Upper lobe of right lung (tissue), 1 donor: ENCODE measurements at places on chromosomes 16 and 17.
A peak's percentile ranks its signal among the peaks of the same experiment; 100 is the strongest.

- no peak for DNase-seq
- no peaks in the 10 kb centered on the region for H3K36me3 ChIP-seq
- H3K27ac ChIP-seq: no peak overlapping the region
- no peak overlapping the region for H3K4me3 ChIP-seq
- no peaks in the 10 kb centered on the region for H3K27me3 ChIP-seq
Measured at GRCh38 chr16:77223184-77223583, 24.0 kb downstream of the SYCE1L start.

- H3K36me3 ChIP-seq: no peaks in the 10 kb centered on the region
- peaks cover 28% of the 10 kb centered on the region for H3K27me3 ChIP-seq
- H3K27ac ChIP-seq: no peak overlapping the region
- no peaks in the 10 kb centered on the region for H3K4me1 ChIP-seq
- no peak overlapping the region for H3K4me3 ChIP-seq
Measured at GRCh38 chr16:1026784-1027500, 45.4 kb downstream of the SOX8 start.

DNA sequence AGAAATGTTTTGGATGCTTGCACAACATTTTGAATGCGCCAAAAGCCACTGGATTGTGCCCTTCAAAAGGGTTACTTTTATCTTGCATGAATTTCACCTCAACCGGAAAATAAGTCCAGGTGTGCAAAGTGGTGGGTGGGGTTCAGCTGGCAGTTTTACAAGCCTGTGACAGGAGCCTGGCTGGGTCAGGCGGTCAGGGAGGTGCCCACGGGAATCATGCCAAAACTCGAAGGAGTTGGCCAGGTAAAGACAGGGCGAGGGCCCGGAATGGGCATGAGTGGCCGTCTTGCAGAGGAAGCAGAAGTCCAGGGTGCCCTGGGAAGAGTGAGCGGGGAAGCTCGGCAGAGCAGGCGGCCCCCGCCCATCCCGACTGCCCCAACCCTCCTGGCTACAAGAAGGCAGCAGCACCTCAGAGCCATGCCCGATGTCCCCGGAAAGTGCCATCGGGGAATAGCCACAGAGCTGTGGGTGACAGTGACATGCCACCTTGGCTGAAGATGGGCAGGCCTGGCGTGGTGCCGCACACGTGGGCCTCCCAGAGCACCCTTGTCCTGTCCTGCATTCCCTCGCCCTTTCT lies 19.1 kb upstream of the CACNG1 start:
- peak; percentile 74 for DNase-seq
- H3K27me3 ChIP-seq: no peaks in the 10 kb centered on the region
- H3K27ac ChIP-seq: no peak overlapping the region
- H3K36me3 ChIP-seq: no peaks in the 10 kb centered on the region

- no peaks in the 10 kb centered on the region for H3K36me3 ChIP-seq
- H3K27me3 ChIP-seq: no peaks in the 10 kb centered on the region
- DNase-seq: peak; percentile 63
- no peaks in the 10 kb centered on the region for H3K4me1 ChIP-seq
Measured at GRCh38 chr16:86018487-86018886, 119.5 kb downstream of the IRF8 start.

GRCh38 chr17:64774888-64775540 lies 112.9 kb upstream of the SMURF2 start:
- peaks cover 47% of the 10 kb centered on the region for H3K4me1 ChIP-seq
- no peak for DNase-seq
- H3K36me3 ChIP-seq: peaks cover 11% of the 10 kb centered on the region
- H3K27me3 ChIP-seq: no peaks in the 10 kb centered on the region
- H3K27ac ChIP-seq: no peak overlapping the region

DNA sequence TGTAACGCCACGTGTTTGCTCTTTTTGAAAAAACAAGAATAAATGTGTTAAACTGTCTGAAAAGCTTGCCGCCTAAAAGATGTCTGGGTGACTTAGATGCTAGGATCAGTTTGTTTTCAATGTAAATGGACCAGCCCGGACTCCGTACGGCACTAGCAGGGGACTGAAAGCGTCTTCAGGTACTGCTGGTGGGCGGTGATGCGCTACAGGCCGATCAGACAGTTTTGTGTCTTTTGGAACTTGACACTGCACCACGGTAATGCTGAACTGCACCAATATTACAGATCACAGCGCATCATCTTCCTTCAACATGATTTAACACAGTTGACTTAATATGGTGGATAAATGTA lies 727 bp upstream of the MBTPS1 start:
- peak overlapping the region; percentile 71 for H3K4me3 ChIP-seq
- H3K27ac ChIP-seq: peak overlapping the region; percentile 83
- no peaks in the 10 kb centered on the region for H3K27me3 ChIP-seq
- no peak for DNase-seq
- peaks cover under 1% of the 10 kb centered on the region for H3K36me3 ChIP-seq

- H3K36me3 ChIP-seq: no peaks in the 10 kb centered on the region
- DNase-seq: no peak
- H3K4me1 ChIP-seq: no peaks in the 10 kb centered on the region
- no peak overlapping the region for H3K27ac ChIP-seq
Measured at GRCh38 chr17:7128160-7128559, 13.5 kb upstream of the ASGR2 start.

DNA sequence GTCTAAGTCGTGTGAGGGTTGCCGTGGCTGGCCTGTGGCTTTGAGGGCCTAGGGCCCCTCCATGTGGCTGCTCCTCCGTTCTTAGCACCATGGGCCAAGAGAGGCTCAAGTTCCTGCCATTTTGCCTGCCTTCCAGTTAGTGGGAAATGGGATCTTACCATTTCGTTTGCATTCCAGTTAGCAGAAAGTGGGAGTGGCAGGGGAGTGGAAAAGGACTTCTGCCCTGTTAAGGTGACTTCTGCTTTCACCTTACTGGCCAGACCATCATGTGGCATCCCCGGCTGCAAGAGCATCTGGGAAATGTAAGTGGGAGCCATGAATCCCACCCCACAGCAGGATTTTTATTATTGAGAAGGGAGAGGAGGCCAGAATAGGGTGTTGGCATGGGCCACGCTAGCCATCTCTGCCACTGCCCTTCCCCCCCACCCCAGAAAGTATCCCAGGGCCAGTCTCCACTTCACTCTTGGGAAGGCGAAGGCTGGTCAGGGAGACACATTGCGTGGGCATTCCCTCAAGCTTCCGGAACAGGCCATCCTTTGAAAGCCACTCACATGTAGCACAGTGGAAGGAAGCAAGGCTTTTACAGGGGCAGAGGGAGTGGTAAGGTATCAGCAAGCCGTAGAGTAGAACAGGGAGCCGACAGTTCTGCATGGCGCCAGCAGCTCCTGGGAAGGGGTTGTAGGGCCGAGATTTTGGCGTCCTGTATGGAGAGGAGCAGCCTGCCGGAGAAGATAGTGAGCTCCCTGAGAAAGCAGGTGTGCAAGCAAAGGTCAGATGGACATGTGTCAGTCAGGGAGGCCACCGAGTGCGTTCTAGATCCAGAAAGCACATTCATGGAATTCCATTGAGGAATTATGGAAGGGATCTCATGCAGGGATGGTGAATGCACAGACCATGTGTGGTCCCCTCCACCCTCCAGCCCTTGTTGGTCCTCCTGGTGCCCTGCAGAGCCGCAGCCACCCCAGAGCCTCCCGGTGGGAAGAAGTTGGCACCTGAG lies 33.4 kb downstream of the CMIP start:
- no peak for DNase-seq
- H3K36me3 ChIP-seq: no peaks in the 10 kb centered on the region
- peak overlapping the region; percentile 76 for H3K27ac ChIP-seq
- H3K27me3 ChIP-seq: no peaks in the 10 kb centered on the region
- peaks cover 80% of the 10 kb centered on the region for H3K4me1 ChIP-seq

DNA sequence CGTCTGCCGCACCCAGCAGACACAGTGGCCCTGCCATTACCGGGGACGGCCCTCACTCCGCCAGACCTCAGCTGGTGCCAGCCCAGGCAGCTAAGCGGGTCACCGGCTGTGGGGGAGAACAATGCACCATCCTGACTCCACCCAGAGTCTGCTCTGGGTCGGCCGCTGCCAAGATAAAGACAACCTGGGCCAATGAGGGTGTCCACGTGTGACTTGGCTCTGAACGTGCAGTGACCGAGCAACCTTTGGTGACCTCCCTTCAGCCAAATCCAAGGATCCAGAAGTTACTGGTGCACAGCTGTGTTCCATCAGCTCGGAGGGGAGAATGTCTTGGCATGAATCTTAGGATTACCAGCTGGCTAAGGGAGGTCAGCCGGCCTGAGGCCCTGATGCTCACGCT lies 155.9 kb downstream of the NTN1 start:
- H3K36me3 ChIP-seq: no peaks in the 10 kb centered on the region
- no peak overlapping the region for H3K27ac ChIP-seq
- no peak overlapping the region for H3K4me3 ChIP-seq
- H3K4me1 ChIP-seq: peaks cover 3% of the 10 kb centered on the region

DNA sequence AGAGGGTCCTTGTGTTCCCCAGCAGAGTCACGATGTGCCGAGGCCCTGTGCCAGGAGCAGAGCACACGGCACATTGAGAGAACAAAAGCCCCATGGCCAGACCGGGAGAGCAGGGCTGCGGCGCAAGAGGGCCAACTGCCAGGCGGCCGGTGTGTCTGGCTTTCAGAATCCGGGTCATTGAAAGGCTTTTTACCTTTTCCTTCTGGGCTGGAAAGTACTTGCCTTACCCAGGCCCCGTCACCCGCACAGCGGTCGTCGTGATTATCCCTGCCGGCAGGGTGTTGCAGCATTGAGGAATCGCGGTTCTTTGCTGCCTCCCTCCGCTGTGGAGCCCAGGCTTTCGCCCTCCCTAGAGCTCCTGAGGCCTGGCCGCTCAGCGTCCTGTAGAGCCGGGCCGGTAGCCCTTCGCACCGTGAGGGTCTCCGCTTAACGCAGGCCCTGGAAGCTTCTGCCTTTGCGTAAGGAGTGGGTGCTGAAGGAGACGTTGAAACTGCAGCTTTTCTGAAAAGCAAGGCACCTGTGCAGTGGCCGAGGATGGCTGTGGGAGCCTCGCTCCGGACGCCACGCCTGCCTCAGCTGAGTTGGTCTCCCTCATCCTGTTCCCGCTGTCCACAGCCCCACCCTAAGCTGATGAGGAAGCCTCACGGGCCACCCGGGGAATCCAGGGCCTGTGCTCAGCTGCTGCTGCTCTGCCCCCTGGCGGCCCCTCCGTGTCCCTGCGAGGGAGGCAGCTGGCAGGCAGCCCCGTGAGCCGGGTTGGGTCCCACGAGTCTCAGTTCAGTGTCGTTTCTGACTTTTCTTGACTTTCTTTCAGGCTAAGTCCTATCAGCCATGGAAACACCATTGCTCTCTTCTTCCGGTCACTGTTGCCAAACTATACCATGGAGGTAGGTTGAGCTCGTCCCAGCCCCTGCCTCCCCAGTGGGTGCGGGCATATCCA lies 8.6 kb upstream of the MC1R start:
- peaks cover 43% of the 10 kb centered on the region for H3K36me3 ChIP-seq
- DNase-seq: peak; percentile 87
- H3K27ac ChIP-seq: no peak overlapping the region
- peaks cover 5% of the 10 kb centered on the region for H3K4me1 ChIP-seq

- H3K27ac ChIP-seq: no peak within 1 kb of the TSS
- no peaks in the 10 kb centered on the region for H3K27me3 ChIP-seq
- DNase-seq: peak; percentile 67
- no peaks in the 10 kb centered on the region for H3K36me3 ChIP-seq
- peaks cover 25% of the 10 kb centered on the region for H3K4me1 ChIP-seq
Measured at GRCh38 chr17:7355053-7355452, at the start of gene TMEM95. Gene TMEM95 (plus strand): TSS chr17:7355156. CDS start chr17:7355205, 49 bp downstream.

GRCh38 chr16:31327646-31328225 lies 27.2 kb upstream of the ITGAX start:
- no peaks in the 10 kb centered on the region for H3K4me1 ChIP-seq
- H3K27ac ChIP-seq: no peak overlapping the region
- no peaks in the 10 kb centered on the region for H3K36me3 ChIP-seq

DNA sequence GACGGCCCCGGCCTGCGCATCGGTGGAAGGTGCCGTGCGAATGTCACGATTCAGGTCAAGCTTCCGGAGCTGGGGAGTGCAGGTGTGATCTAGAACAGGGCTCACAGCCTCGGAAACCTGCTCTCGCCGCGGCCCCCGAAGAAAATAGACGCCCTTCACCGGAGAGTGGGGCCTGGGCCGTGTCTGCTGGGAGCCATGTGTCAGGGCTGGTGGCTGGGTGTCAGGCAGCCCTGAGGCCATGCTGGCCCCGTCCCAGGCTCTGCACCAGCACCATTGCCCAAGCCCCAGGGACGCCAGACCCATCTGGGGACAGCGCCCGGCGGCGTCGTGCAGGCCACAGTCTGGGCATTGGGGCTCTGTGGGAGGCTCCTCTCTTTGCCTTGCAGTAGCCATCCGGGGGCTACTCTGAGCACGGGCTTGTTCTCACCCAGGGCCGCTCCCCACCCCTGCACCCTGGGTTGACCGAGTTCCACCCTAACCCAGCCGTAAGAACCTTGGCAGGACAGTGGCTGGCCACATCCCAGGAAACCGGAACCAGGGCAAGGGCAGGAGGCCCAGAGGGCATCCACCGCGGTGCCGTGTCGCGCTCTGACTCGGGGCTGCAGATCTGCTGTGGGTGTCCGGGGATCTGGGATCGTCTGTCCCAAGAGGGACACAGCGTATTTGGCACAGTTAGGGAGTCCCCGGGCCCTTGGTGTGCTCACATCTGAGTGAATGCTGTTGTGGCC lies 5.3 kb upstream of the NUDT16L1 start:
- peak; percentile 65 for DNase-seq
- H3K27me3 ChIP-seq: no peaks in the 10 kb centered on the region
- peaks cover 54% of the 10 kb centered on the region for H3K36me3 ChIP-seq
- H3K4me1 ChIP-seq: peaks cover 9% of the 10 kb centered on the region

DNA sequence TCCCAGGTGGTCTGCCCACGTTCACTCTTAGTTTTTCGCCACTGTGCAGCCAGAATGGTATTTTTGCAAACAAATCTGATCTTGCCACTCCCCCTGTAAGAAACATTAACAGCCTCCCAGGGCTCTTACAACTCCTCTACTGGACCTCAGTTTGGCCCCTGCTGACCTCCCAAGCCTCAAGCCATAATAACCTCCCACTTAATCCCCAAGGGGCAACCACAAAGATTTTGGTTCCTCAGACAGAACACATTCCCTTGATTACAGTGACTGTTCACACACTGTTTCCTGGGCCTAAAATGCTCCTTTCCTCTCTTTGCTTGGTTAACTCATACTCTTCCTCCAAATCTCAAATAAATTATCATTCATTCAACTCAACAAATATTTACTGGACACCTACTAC lies 21.5 kb upstream of the CD300E start:
- no peak overlapping the region for H3K4me3 ChIP-seq
- DNase-seq: no peak
- no peaks in the 10 kb centered on the region for H3K4me1 ChIP-seq
- peaks cover 17% of the 10 kb centered on the region for H3K27me3 ChIP-seq

DNA sequence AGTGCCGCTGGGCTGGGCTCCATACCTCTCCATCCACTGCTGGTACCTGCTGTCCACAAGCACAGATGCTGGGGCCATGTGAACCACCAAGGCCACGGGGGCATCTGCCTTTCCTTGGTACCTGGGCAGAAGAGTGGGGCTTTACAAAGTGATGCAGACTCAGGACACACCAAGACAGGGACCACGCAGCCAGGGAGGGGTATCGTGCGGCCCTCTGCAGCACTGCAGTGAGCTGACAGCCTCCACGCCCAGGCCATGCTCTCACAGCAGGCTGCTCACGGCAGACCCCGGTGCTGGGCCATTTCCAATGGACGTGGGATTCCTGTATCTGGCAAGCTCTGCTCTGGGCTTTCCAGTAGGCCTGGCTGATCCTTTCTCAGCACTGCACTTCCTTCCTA lies 14.4 kb downstream of the ELAC2 start:
- no peak overlapping the region for H3K4me3 ChIP-seq
- H3K36me3 ChIP-seq: peaks cover 99% of the 10 kb centered on the region
- H3K27ac ChIP-seq: no peak overlapping the region
